ENCODE measurements at places on chromosomes 12 and 14.

GRCh38 chr12:69698054-69698453 lies 1.0 kb downstream of the BEST3 start:
- DNase-seq = no peak

DNA sequence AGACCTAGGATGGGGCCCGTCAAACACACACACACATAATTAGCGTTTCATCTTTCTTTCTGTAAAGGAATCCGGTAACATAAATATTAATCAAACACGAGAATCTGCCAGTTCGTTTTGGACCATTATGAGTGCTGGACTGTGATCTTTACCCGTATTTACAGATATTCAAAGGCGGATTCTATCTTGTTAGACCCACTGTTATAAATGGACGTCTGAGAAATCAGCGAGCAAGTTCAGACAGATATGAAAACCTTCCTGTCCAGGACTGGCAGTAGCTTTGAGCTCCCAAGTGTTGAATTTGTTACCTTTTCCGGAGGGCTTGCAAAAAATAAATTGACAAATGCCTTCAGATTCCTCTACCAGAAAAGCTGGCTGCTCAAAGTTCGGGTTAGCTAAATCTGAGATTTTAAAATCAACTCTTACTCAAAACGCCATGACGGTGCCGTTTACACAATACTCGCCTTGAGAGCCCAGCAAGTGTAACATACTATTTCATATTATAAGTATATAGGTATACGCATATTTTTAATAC lies 27.6 kb downstream of the BCL11B start:
- no peak for DNase-seq

DNA sequence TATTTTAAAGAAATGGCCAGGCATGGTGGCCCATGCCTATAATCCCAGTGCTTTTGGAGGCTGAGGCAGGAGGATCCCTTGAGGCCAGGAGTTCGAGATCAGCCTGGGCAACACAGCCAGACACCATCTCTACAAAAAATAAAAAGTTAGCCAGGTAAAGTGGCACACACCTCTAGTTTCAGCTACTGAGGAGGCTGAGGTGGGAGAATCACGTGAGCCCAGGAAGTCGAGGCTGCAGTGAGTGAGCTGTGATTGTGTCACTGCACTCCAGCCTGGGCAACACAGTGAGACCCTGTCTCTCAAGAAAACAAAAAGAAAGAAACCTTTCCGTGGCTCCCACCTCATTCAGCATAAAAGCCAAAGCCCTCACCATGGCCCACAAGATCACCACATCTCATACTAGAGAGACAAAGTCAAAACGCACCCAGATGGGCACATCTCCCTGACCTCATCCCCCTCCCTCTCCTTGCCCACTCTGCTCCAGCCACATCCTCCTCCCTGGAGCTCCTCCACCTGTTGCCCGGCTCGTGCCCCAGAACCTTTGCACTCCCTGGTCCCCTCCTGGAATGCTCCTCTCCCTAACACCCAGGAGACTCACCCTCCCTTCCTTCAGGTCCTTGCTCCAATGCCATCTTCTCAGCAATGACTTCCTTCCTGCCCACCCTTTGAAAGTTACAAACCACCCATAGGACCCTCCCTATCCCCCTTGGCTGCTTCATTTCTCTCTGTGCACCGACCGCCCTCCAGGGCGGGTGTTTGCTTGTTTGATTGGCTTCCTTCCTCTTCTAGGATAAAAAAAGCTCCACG lies 4.8 kb upstream of the SCARB1 start:
- no peak for DNase-seq

DNA sequence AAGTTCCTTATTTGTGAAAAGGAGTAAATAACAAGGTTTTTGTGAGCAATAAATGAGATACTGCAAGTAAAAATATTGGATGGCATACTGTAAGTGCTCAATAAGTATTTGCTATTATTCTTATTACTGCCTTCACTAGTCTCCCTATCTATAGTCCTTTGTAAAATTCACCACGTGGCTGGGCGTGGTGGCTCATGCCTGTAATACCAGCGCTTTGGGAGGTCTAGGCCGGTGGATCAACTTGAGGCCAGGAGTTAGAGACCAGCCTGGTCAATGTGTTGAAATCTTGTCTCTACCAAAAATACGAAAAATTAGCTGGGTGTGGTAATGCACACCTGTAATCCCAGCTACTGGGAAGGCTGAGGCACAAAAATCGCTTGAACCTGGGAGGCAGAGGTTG lies 18.6 kb upstream of the CALM1 start:
- DNase-seq = no peak

Data from stimulated activated CD4-positive, alpha-beta T cell treated with anti-CD3 and anti-CD28 coated beads, Interleukin-1b, Interleukin-23, amount 100 ng/mL, for 1 hour (primary cell).